IMR-90 (cell line): ENCODE measurements at places on chromosomes 5 and 9.

DNA sequence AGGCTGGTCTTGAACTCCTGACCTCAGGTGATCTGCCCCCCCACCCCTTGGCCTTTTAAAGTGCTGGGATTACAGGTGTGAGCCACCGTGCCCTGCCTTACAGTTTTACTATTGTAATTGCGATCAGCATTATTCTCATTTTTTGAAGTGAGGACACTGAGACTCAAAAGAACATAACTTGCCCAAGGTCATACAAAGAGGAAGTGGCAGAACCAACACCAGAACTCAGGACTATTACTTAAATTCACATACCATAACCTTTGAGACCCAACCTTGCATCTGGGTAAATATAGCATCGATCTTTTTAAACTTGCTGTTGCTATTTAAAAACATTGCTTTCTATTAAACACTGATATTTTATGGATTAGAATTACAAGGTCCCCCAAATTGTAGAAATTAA is 54.2 kb downstream of the FOXI1 start:
- DNase-seq: no peak

- no peak for DNase-seq
These were observed 586 bp upstream of the FCHO2 start for GRCh38 chr5:72955143-72955767.

DNA sequence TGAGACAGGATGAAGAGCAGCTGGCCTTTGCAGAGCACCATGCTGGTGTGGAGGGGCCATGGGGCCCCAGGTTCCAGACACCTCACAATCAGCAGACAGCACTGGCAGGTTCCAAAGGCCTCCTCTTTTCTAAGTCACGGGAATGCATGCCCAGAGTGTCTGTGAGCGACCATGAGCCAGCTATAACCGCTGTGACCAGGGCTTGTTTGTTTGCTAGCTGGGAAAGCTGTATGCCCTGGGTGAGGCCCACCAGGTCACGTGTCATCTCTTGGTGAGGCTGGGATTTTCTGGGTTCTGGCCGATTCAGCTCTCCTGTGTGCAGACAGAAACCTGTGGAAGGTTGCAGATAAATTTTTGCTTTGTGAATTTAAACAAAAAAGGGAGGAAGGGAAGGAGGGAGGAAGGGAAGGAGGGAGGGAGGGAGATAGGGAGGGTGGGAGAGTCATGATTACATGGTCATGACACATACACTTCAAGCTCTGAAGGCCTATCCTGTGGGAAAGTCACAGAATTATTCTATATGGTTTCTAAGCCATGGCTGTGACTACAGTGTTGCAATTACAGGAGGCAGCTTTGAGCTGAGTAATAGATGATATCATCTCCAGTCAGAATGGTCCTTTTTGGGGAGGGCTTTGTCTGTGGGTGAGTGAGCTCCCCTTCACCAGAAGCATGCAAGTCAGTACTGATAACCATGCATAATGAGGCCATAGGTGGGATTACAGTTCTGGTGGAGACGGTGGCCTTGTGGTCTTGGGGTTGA is 37.2 kb downstream of the PAPPA start:
- DNase-seq: peak; percentile 92

- peak; percentile 77 for DNase-seq
These were observed 40.7 kb downstream of the F2RL2 start for GRCh38 chr5:76582230-76583162.

DNA sequence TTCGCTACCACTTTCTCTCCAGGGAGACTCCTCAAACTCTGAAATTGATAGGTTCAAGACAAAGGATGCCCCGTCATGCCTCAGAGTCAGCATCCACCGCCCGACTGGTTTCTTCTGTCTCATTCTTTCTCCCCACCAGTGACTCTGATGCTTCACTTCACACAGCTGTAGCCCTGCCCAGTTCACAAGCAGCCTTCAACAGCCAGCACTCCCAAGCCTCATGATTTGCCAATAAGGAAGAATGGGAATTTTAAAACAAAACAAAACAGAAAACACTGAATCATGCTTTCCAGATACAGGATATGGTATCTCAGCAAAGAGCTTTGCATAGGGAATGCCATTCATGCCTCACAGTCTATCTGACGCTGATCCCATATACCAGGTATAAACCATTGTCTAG is 371.2 kb upstream of the RORB start:
- DNase-seq: no peak

DNA sequence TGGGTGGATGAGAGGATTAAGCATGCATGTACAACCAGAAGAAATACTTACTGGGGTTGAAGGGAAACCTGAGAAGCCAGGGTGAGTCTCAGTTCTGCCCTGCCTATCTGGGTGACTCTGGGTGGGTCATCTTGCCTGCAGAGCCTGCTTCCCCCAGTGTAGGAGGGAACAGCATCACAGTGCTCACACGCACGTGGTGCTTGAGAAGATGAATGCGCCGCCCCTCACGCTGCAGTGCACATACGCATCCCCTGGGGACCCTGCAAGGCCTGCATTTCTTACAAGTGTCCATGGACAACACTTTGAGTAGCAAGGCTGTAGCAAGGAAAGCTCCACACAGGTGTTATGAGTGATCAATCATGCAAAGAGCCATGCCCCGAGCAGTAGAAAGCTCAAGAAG is 18.7 kb upstream of the GABBR2 start:
- no peak for DNase-seq

DNA sequence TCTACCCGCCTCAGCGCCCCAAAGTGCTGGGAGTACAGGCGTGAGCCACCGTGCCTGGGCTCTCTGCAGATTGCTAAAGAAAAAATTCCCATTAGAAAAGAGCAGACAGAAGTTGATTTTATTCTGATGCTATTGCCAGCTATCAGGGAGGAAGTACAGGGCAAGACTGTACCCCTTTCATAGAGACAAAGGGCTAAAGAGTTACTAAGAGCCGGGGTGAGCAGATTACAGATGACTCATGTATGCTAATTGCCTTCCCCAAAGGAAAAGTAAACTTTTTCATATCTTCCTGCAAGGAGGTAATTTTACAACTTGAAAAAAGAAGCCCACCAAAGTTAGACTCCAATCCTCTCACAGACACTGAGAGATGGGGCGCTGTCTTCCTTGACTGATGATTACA is 42.3 kb upstream of the MCTP1 start:
- no peak for DNase-seq

- peak; percentile 6 for DNase-seq
These were observed 691.1 kb upstream of the C9orf72 start for GRCh38 chr9:28264368-28264767.

DNA sequence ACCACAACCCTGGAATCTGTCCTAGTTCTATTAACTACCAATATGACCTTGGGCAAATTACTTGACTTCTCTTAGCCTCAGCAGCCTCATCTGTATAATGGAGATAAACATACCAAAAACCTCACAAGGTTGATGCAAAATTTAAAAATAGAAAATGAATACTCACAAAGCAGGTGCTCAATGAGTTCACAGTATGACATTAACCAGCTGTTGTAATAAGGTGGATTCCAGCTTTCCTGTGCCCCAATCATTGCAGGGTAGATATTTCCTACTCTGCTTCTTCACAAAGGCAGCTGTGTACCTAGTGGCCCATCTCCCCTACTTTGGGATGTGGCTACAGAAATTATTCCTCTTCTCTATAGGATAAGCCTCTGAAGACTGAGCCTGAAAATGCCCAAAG is 8.8 kb downstream of the HTR4 start:
- no peak for DNase-seq

- no peak for DNase-seq
These were observed 4.8 kb upstream of the CCIN start for GRCh38 chr9:36164372-36164771.

GRCh38 chr5:160064995-160065614 is 54.1 kb downstream of the PWWP2A start:
- DNase-seq: no peak

DNA sequence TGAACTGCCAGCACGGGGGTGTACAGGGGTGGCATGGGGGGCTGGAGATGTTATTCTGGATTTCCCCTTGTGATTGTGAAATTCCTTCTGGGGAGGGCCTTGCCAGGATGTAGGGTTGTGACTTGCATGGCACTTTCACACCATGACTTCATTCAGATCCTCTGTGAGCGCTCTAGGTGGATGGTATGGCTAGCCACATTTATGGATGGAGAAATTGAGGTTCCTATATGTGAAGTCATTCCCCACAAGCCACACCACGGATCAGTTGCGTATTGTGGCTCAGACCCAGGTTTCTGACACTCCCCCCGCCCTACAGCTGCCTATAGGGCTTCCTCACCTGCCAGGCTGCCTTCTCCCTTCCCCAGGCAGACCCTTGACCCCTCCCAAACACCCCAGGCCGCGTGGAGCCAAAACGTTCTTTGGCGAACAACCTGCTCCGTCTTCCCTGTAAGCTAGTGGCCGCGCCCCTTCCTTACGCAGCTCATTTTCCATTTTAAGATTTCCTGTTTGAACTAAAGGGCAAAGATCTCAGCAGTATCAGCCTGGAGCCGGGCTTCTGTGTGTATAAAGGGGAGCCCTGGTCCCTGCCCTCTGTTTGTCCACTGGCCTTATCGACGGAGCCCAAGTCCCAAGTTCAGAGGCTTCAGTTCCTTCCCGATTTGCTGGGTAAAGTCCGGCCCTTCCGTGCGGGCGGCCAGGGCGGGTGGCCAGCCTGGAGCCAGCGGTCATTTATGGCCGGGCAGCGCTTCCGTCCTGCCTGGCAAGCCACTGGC is 97.8 kb upstream of the KLF4 start:
- no peak for DNase-seq

DNA sequence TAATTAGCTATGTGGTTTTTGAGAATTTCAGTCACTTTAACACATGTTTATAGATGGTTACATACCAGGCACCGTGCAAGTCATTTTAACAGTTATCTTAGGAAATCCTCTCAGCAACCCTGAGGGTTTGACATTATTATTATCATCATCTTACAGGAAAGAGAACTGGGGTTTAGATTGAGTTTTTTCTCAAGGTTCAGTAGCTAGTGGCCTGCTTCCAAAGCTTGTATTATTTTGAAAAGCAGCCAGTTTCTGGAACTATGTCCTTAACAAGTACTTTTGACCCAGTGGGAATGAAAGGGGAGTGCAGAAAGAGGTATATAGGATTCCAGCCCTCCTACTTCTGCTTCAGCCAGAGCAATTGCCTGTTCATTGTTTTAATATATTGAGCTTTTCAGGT is 157.5 kb downstream of the COMMD10 start:
- peak; percentile 10 for DNase-seq

DNA sequence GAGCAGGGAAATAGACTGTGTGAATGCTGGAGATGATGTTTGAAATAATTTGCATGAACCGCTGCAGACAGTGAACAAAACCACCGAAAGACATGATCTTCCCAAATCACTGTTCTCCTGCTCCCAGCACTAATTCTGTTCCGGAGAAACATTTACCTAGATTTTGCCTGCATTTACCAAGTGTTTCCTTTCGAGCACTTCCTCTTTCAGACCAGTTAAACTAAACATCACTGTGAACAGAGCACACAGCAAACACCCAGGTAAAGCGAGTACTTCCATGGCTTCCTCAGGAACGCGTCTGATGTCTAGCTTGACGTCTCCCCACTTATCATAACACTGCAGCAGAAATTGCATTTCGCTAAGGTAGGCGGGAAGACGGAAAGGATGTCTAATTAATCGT is 45.1 kb upstream of the PTCH1 start:
- no peak for DNase-seq

GRCh38 chr5:74266836-74267235 is 373.7 kb downstream of the ENC1 start:
- DNase-seq: no peak

GRCh38 chr5:149442563-149443182 is 63.6 kb upstream of the IL17B start:
- peak; percentile 70 for DNase-seq

- DNase-seq: peak; percentile 80
These were observed 605.4 kb downstream of the TLE1 start for GRCh38 chr9:81083854-81084512.

DNA sequence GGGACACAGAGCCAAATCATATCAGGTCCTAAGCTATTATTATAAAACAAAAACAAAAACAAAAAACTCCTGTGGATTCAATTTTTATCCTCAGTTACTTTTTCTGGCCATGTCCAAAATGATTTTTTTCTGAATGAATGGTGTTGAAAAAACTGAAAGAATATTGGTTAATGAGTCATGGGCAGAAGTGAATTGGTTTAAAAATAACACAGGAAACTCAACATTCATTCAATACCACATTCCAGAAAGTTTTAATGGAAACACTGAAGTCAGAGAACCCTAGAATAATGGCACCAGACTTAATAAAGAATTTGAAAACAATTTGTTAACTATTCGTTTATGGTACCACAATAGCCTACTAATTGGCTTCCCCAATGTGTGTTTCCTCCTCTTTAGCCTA is 102.4 kb upstream of the CDH9 start:
- no peak for DNase-seq

GRCh38 chr5:14342306-14342705 is 199.2 kb downstream of the TRIO start:
- DNase-seq: peak; percentile 66

DNA sequence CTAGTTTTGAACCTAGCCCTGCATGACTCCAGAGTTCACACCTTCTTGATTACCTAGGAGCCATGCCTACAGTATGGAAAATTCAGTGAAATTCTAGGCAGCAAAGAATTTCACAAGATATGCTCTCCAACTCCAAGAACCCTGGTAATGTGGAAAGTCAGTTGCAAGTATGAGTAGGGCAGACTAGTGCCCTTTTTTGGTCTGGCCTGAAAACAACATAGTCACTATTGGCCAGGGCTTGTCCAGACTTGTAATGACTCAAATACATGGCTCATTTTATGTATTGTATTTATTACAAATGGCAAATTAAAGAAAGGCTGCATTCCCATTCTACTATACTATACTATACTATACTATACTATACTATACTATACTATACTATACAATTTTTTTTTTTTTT is 160.4 kb downstream of the ESM1 start:
- DNase-seq: peak; percentile 81

- no peak for DNase-seq
These were observed 139.8 kb downstream of the TMEM161B start for GRCh38 chr5:88128813-88129212.

GRCh38 chr9:86202338-86202882 is 57.0 kb downstream of the C9orf153 start:
- peak; percentile 61 for DNase-seq

DNA sequence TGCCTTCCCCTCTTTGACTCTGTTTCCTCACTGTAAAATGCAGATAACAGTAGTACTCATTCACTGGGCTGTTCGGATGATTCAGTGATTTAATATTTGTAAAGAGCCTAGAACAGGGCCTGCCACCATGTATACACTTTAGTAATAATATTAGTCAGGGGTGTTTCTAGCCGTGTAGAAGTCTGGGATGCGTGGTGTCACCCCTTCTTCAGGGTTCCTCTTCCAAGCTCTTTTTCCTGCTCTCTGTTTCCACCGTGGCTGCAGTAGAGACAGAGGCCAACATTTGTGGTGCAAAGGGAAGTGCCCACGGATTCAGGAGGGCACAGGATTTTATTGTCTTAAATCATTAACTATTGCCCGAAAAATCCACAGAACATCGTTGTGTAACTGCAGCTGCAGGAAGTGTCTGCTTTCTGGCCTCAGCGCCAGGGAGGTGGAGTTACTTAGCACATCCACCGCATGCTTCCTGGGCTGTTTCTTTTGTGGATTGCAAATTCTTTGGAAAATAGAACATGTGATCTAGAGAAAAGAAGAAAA is 61.7 kb downstream of the TRIO start:
- peak; percentile 82 for DNase-seq

GRCh38 chr5:42640835-42641234 is 115.8 kb upstream of the CCDC152 start:
- DNase-seq: no peak

- DNase-seq: no peak
These were observed 78.4 kb downstream of the BOD1 start for GRCh38 chr5:173538018-173538417.

- DNase-seq: no peak
These were observed 124.6 kb upstream of the TAF11L2 start for GRCh38 chr5:17373406-17373805.
